ENCODE measurements at places on chromosomes 1 and 21.

DNA sequence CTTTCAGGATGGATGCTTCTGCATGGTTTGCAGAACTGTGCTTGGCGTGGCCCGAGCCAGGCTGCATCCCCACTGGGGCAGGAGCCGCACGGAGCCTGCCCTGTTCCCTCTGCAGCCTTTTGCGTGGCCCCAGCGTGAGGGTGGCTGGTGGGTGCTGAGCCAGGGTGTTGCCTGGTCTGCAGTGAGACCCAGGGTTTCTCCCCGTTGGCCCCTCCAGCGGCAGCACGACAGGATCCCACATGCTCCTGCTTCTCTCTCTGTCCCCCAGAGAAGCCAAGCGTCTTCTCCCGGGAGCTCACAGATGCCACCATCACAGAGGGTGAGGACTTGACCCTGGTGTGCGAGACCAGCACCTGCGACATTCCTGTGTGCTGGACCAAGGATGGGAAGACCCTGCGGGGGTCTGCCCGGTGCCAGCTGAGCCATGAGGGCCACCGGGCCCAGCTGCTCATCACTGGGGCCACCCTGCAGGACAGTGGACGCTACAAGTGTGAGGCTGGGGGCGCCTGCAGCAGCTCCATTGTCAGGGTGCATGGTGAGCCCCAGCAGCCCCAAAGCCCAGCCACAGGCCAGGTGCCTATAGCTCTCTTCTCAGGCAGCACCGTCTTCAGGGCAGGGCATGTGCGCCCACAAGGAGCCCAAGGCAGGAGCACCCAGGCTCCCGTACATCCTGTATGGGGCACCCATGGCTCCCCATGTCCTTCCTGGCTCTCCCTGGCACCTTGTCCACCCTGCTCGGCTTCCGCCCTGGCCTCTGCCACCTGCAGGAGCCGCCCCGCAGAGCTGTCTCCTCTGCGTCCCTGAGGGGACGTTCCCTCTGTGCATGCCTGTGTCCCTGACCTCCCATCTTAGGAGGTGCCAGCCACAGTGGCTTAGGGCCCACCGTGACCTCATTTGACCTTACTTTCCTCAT lies 78.9 kb downstream of the OBSCN start:
- no peak for ATAC-seq

GRCh38 chr1:110106013-110106941 lies 6.0 kb upstream of the UBL4B start:
- ATAC-seq = peak; percentile 91

DNA sequence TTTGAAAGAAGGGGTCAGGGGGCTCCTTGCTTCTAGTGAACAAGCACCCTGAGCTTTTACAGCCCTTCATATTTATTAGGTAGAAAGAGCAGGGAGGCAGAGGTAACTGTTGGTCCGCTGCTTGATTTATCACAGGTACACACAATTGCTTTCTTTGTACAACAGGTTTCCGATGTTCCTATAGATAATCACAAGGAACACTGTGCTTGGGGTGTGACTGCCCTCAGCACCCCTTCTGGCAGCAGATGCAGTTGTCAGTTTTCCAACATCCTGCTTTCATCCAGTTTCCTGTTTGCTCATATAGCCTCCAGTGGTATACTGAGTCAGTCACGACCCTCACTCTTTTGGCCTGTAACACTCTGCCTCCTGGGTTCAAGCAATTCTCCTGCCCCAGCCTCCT lies 40.6 kb downstream of the SCP2 start:
- no peak for ATAC-seq

DNA sequence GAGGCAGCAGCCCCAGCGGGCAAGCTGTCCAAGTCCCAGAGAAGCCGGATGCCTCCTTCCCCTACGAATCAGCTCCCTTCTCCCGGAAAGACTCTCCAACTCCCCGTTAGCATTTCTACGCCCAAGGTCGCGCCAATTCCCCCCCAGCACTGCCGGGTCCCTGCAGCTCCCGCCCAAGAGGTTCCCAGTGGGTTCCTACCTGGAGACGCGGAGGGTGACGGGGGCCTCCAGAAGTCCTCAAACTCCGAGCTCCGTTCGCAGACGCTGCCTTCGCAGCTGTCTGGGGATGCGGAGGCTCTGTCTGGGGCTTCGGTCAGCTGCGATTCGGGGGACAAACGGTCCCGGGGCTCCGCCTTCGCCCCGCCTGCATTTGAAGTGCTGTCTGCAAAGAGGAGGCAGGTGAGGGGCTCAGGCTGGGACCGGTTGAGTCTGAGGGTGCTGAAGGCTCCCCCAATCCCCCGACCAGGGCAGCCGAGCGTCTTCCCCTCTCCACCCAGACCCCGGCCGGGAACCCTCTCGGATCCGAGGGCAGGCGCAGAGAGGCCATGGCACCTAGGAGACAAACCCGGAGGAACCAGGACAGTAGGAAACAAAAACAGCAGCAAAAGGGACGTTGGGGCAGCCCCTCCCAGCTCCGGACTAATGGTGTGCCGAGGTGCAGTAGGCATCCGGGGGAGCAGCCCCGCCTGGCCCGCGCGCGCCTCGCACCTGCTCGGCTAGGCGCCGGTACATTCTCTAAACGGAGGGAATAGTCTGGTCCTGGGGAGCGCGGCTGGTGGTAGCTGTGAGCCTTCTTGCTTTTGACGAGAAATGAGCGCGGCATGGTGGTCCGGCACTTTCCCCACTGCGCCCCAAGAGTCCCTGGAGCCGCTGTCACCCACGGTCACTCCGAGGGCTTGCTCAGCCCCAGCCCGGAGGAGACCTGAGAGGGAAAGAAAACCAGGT lies 3.8 kb downstream of the GFI1 start:
- ATAC-seq = no peak

DNA sequence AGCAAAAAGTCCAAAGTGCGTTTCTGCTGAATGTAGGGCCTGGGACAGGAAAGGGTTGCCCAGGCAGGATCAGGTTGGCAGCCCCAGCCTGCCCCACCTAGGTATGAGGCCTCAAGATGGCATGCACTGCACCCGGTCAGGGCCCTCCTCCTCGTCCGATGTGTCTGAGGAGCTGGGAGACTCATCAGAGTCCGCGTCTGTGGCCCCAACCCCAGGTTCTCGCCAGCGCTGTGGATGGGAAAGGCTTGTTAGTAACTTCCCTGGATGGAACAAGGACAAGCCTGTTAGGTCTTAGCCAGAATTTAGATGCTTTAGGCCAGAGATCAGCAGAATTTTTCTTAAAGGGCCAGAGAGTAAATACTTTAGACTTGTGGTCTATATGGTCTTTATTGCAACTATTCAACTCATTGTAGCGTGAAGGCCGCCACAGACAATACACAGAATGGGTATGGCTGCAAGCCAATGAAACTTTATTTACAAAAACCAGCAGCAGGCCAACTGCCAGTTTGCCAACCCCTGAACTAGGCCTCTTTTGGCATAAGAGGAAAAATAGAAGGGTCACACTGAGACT lies 12.4 kb downstream of the PEA15 start:
- no peak for ATAC-seq

GRCh38 chr21:17900281-17900989 lies 81.3 kb upstream of the C21orf91 start:
- ATAC-seq = no peak

- ATAC-seq = no peak
Measured at GRCh38 chr21:15366555-15366954, 301.8 kb upstream of the NRIP1 start.

DNA sequence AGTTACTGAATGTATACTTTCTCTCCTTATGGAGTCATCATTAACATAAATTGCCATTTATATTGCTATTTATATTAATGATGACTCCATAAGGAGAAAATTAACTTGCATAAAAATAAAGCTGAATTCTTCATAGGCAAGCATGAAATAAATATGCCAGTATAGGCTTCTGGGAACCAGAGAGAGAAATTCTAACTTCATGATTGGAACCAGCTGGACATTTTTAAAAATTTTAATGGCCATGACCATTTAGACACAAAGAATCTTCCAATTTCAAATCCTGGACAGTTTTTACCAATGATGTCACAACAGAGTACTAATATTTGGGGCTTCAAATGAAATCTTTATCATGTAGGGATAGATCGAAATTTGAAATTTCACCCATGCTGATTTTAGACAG lies 268.7 kb downstream of the PTGER3 start:
- ATAC-seq = no peak

GRCh38 chr1:34642679-34643078 lies 112.2 kb upstream of the GJB5 start:
- ATAC-seq = no peak

DNA sequence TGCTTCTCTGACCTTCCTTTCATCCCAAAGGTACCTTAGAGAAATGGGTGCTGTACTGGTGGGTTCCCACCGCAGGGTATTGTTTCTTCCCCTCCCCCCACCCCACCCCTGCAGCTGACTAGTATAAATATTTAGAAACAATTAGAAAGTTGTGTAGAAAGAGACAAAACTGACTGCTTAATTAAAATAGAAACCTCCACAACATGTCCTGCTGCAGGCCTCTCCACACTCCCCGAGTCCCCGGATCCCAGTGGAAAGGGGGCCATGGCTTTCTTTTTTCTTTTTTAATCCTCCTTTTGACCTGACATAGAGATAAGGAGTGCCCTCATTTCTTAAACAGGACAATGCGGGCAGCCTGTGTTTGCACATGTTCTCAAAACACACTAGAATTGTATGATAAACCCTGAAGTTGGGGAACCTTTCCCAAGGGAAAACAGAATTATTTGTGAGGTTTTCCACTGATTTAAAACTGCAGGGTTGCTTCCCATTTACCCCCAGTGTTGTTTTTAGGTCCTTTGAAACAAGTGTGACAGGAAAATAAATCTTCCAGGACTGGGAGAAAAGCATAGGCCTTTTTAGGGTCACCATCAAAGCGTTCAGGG lies 1.7 kb downstream of the RHOU start:
- ATAC-seq = no peak

- no peak for ATAC-seq
Measured at GRCh38 chr1:208251015-208251414, 6.8 kb upstream of the PLXNA2 start.

DNA sequence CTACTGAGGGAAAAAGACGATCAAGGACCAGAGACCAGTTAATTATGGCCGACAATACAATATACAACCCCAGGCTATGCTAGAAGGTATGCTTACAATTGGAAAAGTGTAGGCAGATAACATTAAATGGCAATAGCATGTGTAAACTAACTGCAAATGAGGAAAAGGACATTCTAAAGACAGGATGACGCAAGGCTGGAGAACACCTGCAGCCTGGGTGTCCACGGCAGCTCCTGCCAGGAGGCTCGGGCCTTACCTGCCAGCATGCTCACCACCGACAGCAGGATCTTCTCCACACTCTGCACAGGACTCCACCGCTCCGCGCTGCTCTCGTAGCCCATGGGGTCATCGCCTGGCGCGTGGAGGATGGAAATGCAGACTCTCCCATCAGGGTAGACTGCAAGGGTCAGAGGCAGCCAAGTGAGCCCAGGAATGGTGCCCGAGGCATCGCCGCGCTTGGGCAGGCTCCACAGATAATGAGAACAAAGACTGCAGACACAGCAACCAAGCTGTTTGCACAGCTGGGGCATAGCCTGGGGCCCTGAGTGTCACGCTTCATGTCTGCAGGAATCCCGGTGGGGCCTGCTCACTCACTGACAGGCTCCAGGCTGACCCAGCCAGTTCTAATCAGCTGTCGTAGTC lies 28.2 kb downstream of the UBE2G2 start:
- ATAC-seq = peak; percentile 57

- ATAC-seq = no peak
Measured at GRCh38 chr1:38085666-38086330, 39.2 kb upstream of the POU3F1 start.

DNA sequence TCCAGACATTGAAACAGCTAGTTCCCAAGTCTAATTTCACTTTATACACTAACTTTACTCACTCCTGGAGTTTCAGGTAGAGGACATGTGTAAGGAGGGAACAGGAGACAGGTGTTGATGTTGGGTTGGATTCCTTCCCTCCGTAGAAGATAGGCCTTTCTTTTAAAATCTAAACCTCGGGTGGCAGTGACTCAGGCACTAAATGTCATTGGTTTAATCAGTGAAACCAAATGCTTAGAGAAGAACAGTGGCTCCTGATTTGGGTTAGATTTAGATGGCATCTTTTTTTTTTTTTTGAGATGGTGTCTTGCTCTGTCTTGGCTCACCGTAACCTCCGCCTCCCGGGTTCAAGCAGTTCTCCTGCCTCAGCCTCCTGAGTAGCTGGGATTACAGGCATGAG lies 7.2 kb downstream of the CAP1 start:
- no peak for ATAC-seq

GRCh38 chr21:44965251-44966022 lies 25.6 kb downstream of the SLX9 start:
- ATAC-seq = no peak

Measured in motor neuron (in vitro differentiated cells).